ENCODE measurements at places on chromosomes 6 and 20.
A peak's percentile ranks its signal among the peaks of the same experiment; 100 is the strongest.

GRCh38 chr6:82750556-82750955 lies 315.1 kb downstream of the UBE3D start:
- DNase-seq = no peak

- no peak for DNase-seq
Measured at GRCh38 chr6:108616544-108616943, 55.8 kb downstream of the FOXO3 start.

DNA sequence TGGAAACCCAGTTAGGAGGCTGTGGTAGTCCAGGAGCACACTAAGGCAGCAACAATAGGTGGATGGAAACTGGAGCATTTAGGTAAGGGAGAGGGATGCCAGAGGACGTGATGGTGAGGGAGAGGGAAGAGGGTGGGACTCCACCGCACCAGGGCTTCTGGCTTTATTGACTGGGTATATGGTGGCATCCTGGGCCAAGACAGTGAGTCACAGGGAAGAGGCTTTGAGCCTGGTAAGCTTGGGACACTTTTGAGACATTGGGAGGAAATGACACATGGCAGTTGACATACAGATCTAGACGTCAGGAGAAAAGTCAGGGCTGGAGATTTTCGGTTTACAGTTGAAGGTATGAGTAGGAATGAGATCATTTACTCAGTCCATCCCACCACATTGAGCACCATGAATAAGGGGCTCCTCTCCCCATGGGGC lies 14.9 kb downstream of the NT5E start:
- no peak for DNase-seq

DNA sequence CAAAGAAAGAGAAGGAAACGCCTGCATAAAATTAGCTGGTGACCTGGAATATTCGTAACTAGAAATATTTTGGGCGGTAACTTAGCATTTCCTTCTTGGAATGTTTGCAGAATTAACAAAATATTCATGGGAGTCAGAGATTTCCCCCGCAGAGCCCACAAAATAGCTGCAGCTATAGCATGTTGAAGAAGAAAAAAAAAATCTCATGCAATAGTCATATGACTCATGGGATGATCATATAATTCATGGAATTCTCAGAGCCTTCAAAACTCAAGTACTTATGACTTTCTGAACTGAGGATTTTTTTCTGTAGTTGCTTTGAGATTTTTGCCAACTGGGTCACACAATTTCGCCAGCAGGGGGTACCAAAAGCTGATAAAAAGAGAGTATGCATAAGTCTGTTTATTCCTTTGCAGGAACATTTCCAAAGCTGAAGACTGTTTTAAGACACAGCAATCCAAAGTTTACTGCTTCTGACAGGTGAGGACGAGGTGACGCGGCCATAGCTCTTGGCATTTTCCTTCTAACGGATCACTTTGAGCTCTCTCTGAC lies 586.0 kb upstream of the CHD6 start:
- no peak for DNase-seq

DNA sequence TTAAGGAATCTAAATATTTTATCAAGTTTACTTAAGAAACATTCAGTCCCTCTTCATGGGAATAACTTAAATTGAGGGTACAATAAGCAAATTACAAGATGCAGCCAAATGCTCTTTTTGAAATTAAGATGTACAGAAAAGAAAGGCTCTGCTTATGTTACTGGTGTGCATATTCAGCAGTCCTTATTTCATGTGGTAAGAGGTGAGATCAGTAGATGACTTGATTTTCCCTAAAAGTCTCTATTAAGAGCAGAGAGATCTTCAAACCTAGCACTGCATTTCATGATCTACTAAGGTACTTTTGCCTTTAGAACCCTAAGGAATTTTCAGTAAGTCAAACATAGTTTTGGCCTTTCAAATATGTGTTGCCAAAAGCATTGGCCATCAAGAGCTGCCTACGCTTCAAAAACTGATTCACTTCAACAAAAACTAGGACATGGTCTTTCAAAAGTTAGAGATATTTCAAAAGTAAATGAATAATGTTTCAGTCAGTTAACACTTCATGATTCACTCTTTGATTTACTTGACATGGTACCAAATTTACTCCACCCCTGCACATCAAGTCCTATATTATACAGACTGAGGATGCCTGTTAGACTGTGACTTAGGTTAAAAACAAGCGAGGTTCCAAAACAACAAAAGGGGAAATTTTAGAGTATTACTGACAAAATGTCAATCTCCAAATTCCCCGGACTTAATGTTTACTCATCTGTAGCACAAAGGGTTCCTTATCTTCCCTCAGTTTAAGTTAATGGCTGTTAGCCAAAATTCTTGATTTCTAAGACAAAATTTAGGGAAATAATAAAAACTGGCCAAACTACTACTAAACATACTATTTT lies 19.2 kb downstream of the C6orf62 start:
- DNase-seq = no peak

GRCh38 chr20:24676353-24676977 lies 207.0 kb downstream of the SYNDIG1 start:
- DNase-seq = no peak

DNA sequence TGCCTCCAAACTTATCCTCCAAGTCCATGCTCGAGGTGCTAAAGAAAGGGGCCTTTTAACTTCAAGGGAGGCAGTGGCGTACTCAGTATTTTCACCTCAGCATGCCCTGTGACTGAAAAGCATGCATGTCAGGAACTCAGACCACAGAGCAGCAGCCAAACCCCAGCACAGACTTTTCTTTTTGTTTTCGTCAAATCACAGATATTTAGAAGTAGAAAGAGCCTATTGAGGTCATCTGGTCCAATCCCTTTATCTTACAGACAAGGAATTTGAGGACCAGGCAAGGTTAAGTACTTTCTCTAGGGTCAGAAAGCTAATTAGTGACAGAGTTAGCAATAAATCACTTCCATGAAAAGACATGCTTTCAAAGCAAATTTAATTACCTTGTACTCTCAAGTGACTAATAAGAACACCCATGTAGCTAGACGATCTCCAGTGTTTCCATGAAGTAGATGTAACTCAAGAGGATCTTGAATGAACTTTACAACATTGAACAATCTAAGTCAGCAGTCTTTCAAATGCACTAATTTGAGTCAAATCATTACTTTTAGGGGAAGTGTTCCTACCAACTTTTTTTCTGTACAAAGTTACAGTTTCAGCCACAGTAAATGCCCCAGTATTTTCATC lies 35.9 kb downstream of the MOXD1 start:
- DNase-seq = no peak

DNA sequence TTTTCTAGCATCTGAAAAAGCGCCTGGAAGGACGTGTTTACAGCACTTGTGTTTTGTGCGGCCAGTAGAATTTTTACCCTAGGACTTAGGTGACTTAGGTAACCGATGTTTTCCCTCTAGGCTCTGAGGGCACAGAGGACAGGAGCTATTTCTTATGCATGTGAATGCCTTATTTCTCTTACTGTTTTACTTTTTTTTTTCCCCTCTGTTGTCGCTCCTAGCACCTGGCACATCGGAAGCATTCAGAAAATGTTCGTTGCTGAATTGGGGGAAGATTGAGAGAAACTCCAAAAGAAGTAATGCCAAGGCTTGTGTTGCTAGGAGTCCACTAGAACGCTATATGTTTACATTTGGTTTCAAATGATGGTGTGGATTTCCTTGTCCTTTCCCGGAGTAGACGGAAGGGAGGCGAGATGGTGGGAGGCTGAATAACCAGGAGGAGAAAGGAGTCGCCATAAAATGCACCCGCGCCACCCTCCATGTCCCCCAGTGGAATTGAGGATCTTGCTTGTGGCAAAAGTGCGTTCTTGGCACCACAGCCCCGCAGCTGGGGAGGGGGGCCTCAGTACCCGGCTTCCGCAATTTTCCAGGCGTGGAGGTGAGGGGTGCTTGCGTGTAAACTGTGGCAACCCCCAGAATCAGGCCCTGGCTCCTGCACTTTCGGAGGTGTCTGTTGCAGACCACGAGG lies 6.9 kb downstream of the OLIG3 start:
- no peak for DNase-seq

GRCh38 chr20:25865715-25866656 lies 169.3 kb upstream of the ZNF337 start:
- DNase-seq = peak; percentile 48

GRCh38 chr6:142322504-142323198 lies 20.8 kb downstream of the ADGRG6 start:
- DNase-seq = no peak

GRCh38 chr6:144722925-144723324 lies 437.8 kb downstream of the UTRN start:
- no peak for DNase-seq

DNA sequence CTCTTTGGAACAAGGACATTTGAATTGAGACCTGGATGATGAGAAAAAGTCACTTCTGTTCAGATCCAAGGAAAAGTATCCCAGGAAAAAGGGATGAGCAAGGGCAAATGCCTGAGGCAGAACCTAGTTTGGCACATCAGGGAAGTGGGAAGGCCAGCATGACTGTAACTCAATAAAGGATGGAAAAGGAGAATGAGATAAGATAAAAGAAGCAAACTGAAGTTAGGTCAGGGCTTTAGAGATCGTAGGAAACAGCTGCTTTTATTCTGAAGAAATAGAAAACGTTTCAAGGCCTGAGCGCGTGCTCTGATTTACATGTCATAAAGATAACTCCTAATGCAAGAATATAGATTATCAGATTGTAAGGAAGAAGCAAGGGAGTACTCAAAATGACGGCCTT lies 450.0 kb downstream of the FRK start:
- DNase-seq = no peak

GRCh38 chr6:100518588-100518987 lies 53.9 kb upstream of the SIM1 start:
- DNase-seq = no peak

GRCh38 chr6:91328241-91328640 lies 741.4 kb upstream of the MAP3K7 start:
- no peak for DNase-seq

DNA sequence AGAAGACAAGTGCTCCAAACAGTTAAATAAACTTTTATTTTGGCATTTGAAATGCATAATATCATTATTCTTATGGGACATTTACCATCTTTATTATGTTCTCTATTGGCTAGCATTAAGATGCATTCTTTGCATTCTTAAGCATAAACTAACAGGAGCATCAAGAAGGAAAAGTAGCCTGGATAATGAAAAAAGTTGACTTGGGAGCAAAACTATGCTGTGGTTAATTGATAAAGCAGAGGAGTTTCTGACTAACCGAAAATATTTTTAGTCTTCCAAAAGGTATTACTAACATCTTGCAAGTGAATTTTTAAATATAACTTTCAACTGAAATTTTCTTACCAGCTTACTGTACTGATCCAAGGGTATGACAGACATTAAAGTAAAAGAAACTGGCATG lies 140.3 kb downstream of the FLRT3 start:
- DNase-seq = no peak

- DNase-seq = no peak
Measured at GRCh38 chr20:52031206-52031562, 160.4 kb downstream of the ZFP64 start.
